ENCODE measurements at places on chromosomes 2 and 18.

DNA sequence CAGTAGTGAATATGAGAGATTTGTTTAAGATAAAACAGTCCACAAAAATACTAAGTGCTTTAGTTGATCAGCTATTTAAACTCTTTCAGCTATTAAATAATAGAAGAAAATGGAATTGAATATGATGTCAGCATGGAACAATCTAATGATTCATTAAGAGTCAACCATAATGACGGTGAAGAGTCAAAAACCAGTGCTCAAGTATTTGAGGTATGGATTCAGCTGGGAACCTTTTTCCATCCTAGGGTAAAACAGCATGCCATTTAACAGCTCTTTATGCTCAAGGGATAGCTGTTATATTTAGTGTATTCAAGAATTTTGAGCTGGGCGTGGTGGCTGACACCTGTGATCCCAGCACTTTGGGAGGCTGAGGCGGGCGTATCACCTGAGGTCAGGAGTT, 29.7 kb downstream of the CARF start:
- DNase-seq, result no peak

GRCh38 chr2:35803126-35803525, 552.5 kb upstream of the CRIM1 start:
- no peak for DNase-seq

- DNase-seq, result no peak
Measured at GRCh38 chr2:18516112-18516511, 44.3 kb downstream of the RDH14 start.

GRCh38 chr2:25176138-25176537, 7.8 kb upstream of the POMC start:
- DNase-seq, result no peak

DNA sequence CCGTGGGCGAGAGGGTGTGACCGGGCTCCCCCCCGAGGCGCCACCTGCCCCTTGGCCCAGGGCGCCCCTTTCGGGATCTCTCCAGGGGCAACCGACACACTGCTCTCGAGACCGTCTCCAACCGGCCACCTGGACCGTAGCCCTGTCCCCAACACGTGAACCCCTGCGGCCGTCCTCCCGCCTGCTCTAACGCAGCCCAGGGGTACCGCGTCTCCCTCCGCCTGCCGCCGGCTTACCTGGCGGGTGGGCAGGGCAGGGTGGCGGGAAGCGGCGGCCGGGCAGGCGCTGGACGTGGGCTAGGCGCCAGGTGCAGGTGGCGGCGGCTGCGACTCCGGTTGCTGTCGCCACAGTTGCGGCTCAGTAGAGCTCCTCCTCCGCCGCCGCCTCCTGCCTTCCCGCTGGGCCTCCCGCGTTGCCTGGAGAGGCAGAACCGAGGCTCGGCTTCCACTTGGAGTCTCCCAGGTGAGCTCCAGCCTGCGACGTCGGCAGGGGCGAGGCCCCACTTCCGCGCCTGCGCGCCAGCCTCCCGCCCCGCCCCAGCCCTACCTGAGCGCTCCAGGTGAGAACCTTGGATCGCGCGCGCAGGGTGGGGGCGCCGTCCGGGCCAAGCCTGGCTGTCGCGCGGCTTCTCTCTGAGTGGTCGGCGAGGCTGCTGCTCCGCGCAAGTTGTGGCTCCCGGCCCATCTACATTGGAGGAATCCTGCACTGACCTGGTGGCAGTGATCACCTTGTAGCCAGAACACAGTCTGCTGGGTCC, at the start of gene GALNT3:
TSS of gene GALNT3 (minus strand) at position 469 of the 757 bp plus-strand sequence. CDS start 23,547 bp downstream, outside the sequence.
- DNase-seq, result no peak

DNA sequence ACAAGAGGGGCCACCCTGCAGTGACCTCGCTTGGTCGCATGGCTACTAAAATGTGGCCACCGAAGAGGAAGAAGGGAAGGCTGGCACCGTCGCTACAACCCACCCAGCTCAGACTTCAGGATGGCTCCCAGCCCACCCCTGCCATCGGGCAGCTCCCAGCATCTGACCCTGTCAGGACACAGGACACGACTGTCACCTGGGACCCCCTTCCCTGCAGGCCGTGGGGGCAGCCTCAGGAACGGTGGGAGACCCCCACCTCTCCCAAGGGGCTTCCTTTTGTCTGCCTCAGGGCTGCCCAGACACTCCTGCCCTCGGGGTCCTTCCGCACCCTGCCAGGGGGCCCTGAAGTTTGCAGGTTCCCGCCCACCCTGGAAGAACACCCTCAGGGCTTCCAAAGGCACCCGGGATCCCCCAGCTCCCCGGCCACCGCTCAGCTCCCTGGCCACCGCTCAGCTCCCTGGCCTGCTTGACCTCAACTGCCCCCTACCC, 7.7 kb downstream of the RTP5 start:
- no peak for DNase-seq

GRCh38 chr2:27795868-27796277, 24.4 kb downstream of the MRPL33 start:
- no peak for DNase-seq
